Activated T-cell treated with anti-CD3 and anti-CD28 coated beads for 24 hours (primary cell): ENCODE measurements at places on chromosomes 4 and X.

DNA sequence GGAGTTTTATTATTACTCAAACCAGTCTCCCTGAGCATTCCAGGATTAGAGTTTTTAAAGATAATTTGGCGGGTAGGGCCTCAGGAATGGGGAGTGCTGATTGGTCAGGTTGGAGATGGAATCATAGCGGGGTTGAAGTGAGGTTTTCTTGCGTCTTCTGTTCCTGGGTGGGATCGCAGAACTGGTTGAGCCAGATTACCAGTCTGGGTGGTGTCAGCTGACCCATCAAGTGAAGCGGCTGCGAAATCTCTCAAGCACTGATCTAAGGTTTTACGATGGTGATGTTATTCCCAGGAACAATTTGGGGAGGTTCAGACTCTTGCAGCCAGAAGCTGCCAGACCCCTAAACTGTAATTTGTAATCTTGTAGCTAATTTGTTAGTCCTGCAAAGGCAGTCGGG lies 25.1 kb upstream of the SETD7 start:
- DNase-seq, result no peak

GRCh38 chrX:30065226-30065625 lies 150.1 kb upstream of the MAGEB2 start:
- DNase-seq, result no peak

DNA sequence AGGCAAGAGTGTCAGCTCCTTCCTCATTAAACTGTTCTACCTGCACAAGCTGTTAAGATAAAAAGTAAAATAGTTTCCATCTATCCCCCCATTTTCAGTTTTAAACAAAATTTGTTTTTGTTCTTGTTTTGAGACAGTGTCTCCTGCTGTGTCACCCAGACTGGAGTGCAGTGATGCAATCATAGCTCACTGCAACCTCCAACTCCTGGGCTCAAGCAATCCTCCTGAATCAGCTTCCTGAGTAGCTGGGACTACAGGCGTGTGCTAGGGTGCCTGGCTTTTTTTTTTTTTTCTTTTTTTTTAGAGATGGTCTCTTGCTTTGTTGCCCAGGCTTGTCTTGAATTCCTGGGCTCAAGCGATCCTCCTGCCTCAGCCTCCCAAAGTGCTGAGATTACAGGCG lies 105.4 kb downstream of the HS6ST2 start:
- no peak for DNase-seq

DNA sequence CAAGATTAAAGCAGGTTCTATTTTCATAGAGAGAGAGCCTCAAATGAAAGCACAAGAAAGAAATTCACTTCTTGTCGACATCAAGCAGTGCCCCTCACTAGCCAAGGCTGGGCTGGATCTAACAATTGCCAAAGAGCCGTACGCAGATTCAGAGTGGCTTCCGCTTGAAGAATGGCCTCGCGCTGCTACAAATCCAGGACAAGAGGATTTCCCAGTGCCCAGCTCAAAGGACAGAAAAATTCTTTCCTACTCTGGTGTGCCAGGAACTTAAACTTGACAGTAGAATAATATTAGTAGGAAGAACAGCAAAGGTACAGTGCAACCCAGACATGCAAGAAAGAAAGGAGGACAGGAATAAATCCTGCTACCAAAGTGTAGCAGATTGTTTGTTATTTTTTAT lies 56.5 kb upstream of the PPARGC1A start:
- no peak for DNase-seq

DNA sequence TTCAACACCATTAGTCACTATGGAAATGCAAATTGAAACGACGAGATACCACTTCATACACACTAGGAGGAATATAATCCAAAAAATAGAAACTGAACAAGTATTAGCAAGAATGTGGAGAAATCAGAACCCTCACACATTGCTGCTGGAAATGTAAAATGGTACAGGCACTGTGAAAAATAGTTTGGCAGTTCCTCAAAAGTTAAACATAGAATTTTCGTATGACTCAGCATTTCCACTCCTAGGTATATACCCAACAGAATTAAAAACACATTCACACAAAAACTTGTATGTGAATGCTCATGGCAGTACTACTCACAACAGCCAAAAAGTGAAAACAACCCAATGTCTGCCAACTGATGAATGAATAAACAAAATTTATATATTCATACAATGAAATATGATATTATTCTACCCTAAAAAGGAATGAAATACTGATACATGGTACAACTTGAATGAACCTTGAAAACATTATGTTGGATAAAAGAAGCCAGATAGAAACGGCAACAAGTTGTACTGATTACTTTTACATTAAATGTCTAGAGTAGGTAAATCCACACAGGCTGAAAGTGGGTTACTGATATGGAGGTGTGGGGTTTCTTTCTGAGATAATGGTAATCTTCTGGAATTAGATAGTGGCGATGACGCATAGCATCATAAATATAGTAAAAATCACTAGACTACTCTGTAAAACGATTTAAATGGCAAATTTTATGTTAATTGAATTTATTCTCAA lies 22.3 kb downstream of the TEC start:
- no peak for DNase-seq
